Stimulated activated CD4-positive, alpha-beta T cell treated with anti-CD3 and anti-CD28 coated beads, Interleukin-1b, Interleukin-23, amount 100 ng/mL, for 1 hour (primary cell): ENCODE measurements at places on chromosomes 7 and 10.

GRCh38 chr10:75722020-75722419 is 290.6 kb downstream of the LRMDA start:
- no peak for DNase-seq

DNA sequence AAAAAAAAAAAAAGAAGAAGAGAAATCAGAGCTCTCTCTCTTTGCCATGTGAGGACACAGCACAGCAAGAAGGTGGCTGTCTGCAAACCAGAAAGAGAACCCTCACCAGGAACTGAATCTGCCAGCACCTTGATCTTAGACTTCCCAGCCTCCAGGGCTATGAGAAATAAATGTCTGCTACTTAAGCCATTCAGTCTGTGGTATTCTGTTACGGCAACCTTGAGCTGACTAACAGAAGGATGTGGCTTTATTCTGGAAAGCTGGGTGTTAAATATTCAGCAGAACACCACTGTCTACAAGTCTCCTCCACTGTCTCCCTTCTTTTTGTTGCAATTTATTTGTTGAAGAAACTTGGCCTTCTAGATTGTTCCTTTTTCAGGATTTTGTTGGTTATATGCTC is 5.0 kb downstream of the COL26A1 start:
- no peak for DNase-seq

- no peak for DNase-seq
Measured at GRCh38 chr7:120988591-120989256, at the start of gene CPED1. CPED1 (plus strand) TSS chr7:120988711; CDS start chr7:120989622, 911 bp downstream.

- DNase-seq, result no peak
Measured at GRCh38 chr7:5672468-5672867, 109.0 kb downstream of the RNF216 start.

DNA sequence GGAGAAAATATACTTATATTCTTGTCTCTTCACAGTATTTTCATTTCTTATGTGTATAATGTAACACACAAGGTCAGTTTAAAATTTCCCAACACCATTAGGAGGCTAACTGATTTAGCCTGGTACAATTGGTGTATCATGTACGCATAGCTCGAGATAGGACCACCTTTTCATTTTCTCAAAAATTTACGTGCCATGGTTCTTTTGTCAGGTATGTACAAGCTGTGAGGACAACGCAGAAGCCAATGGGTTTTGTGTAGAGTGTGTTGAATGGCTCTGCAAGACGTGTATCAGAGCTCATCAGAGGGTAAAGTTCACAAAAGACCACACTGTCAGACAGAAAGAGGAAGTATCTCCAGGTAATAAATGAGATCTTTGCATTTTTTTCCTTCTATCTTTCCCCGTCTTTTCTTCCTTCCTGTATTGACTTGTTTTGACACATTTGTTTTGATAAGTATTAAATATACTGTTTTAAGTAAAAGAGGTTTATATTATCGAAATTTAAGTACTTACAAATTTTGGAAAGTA is 55.0 kb downstream of the TRIM24 start:
- DNase-seq, result no peak

GRCh38 chr7:1712907-1713501 is 42.9 kb downstream of the ELFN1 start:
- no peak for DNase-seq
